ENCODE measurements at places on chromosomes 3 and 15.

DNA sequence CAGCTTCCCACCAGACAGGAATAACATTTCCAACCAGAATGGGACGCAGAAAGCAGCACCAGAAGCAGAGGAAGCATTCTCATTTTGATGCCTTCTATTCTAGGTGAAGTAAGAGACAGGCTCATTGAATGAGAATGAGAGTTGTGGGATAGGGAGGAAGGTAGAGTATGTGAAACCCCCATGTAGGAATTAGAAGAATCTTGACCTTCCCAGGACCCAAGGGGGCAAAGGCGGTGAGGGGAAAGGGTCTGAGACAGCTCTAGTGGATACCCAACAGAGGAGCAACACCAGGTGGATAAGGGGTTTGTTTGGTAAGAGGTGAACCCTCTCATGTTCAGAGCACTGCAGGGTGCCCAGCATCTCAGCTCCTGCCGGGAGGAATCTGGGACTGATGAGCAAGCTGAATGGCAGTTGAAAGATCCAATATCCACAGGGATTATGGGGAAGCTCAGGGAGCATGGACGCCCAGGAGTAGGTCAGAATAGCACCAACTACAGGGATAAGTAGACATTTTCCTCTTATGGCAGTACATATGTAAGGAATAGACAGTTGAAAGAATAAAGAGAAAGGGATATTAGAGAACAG lies 77.0 kb downstream of the PLCL2 start:
- DNase-seq, result peak; percentile 17

- no peak for DNase-seq
Observed at GRCh38 chr3:70970171-70970570, 613.4 kb downstream of the FOXP1 start.

- DNase-seq, result no peak
Observed at GRCh38 chr3:126834596-126835471, 130.8 kb downstream of the CHCHD6 start.

DNA sequence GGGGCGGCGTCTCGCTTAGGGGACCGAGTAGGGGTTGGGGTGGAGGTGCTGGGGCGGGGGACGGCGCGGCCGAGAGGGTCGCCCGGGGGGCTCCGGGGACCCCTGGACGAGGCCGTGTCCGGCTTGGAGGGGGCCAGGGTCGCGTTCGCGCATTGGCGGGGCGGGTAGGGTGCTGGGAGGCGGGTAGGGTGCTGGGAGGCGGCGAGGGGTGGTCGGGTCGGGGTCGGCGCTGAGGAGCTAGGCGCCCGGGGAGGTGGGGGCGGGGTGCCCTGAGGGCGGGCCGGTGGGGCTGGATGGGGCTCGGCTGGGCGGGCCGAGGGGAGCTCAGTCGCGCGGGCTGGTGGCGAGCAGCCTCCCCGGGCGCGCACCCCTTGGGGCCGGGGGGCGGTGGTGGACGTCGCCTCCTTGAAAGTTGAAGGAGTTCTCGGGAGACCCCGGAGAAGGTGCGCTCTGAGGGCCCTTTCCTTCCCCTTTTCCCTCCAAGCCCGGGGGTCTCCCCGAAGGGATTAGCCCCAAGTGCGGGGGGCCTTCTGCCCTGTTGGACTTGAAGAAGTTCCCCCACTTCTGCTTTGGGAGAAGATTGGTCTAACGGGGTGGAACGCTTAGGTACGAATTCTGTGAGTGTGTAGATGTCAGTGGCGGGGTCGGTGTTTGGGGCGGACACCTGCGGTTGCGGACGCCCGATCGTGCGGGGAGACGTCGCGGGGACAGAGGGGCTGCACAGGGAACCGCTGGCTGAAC lies 543 bp downstream of the MEF2A start:
- DNase-seq, result peak; percentile 15

DNA sequence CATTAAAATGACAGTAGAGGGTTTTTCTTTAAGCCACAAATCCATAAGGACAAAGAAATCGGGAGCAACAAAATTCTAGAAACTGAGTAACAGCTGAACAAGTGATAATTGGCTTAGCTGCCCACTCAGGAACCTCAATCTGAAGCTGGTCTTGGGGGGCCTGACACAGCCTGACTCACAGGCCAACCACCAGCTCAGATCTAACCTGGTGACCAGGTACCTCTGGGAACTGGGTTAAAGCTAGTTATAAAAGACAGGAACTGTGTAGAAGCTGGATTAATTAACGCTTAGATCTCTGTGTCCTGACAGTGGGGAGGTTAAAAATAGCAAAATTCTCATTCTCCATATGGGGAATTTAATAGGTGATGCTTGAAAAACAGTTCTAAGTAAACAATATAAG lies 161.9 kb downstream of the PLCL2 start:
- DNase-seq, result no peak

- DNase-seq, result no peak
Observed at GRCh38 chr15:81288040-81288439, 35.9 kb downstream of the STARD5 start.

GRCh38 chr15:70831094-70831911 lies 22.7 kb downstream of the LARP6 start:
- no peak for DNase-seq

DNA sequence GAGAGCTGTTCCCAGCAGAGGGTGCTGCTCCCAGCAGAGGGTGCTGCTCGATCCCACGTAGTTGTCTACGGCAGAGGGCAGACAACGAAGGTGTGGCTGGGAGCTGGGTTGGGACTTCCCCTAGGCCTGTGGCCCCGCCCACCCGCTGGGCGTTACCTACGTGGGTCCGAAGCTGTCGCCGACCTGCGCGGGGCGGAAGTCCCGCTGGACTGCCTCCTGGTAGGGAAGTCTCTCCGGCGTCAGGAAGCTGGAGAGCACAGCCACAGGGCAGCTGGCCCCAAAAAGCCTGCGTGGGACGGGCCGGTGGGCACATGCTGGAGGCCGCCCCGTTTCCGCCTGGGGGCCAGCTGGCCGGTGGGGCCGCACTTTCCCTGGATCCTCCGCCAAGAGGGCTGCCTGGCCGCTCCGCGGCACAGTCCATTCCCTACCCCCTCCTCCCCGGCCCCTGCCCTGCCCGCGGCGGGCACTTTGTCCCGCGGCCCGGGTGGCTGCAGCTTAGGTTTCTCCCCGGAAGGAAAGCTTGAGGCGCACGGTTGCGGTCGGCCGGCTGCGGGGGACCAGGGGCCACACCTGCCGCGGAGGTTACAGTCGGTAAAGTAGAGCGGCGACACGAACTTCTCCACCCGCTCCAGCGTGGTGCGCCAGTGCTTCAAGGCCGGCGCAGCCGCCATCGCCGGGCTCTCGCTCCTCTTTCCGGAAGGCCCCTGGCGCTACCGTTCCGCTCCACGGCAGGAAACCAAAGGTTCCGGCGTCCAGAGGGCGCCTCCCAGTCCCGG lies at the start of gene MAN2C1:
Gene MAN2C1 (minus strand): TSS at position 695 of the 776 bp plus-strand sequence. CDS start 24 bp downstream, at position 671.
- DNase-seq, result peak; percentile 99

GRCh38 chr3:115977866-115978265 lies 354.6 kb downstream of the GAP43 start:
- DNase-seq, result no peak

DNA sequence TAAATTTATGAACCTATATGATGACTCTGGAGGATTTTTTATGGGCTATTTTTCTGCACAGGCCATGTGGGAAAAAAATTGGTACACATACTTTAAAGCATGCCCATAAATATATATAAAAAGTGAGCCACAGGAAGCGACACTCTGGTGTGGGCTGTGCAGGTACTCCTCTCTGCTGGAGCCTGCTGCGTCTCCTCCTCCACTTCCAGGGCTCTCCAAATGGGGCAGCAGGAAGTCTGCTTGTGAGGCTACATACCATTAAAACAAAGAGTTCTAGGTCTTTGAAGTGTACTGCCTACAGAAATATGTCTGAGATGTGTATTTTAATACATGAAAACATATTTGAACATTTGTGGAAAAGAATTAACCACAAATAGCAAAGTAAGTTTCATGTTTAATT lies 135.1 kb downstream of the CTNNB1 start:
- DNase-seq, result no peak

GRCh38 chr3:192246847-192247559 lies 480.3 kb downstream of the FGF12 start:
- DNase-seq, result no peak

DNA sequence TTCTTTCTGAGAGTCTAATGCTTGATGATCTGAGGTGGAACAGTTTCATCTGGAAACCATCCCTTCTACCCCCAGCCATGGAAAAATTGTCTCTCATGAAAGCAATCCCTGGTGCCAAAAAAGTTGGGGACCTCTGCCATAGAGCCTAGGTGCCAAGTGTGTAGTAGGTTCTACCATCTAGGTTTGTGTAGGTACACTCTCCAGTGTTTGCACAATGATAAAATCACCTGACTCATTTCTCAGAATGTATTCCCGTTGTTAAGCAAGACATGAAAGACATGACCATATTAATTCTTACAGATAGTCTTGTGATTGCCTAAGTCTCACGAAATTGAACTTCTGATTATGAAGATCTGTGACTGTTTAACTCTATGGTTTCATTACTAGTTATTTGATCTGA lies 68.6 kb downstream of the KAT2B start:
- DNase-seq, result peak; percentile 70

DNA sequence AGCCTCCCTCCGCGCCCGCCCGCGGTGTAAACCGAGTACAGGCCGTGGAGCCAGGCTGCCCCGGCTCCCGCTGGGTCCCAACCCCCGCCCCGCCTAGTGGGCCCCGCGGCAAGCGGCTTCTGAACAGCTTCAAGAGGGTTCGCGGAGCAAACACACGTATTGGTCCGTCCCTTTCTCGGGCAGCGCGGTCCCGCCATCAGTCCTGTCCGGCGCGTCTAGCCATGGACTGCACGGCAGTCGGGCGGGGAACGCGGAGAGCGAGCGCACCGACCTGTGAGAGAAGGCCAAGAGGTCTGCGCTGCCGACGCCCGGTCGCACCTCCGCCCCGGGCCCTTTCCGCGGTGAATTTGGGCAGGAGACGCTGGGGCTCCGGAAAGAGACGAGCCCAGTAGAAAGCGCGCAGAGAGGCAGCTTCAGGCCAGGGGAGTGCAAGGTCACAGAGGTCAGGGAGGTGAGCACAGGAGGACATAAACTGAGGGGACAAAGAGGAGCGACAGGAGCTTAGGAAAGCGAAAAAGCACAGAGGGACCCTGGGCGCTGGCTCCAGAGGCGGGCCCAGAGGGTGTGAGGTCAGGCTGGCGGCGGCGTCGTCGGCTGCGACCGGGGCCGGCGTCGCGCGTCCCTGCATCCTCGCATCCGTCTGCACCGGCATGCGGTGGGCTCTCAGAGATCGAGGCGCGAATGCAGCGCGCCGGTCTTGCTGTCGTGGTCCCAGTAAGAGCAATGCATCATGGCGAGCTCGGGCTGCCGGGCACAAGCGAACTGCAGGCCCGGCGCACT lies 1.8 kb downstream of the FOXL2 start:
- peak; percentile 40 for DNase-seq

GRCh38 chr3:125383744-125384143 lies 8.6 kb upstream of the ZNF148 start:
- DNase-seq, result no peak

GRCh38 chr3:134839990-134840389 lies 44.9 kb downstream of the EPHB1 start:
- no peak for DNase-seq

DNA sequence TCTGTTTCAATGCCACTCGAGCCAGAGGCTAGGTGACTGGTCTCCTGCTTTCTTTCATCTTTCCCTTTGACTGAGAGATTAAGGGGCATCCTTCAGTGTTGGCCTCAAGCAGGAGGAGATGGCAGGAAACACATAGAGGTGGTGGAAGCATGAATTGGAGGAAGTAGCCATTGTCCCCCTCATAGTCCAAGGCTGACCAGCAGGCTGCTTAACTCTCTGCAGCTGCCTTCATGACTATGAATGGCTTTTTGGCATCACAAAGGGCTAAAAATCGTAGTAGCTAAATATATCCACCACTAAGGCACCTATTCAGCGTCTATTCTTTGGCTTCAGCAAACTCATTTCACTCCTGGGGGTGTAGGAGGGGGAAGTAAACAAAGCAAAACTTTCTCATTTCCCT lies 7.0 kb upstream of the FRMD4B start:
- DNase-seq, result no peak

DNA sequence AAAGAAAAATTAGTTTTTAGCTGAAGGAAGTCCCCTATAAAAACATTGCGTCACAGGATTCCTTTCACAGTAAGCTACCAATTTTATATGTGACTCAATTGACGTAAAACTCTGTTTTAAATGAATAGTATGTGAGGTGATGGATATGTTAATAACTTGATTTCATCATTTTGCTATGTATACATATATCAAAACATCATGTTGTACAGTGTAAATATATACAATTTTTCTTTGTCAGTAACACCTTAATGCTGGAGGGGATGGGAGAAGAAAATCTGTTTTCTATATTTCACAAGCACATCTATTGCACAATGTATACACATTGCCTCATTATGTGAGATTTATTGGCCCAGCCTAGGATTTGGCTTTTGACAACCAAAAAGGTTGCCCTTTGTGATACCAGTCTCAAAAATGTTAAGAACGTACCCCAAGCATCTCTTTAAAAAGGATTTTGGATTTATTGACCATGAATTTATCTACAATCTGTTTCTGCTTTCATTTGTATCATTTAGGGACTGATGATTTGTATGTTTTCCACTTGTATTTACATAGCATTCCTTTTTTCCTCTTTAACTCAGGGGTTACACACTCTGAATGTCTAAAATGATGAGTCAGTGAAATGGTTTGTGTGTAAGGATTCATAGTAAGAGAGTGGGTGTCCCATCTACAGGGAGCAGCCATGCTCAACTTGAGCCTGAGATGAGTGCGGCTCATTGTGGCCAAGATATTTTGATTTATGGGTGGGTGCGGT lies 62.6 kb downstream of the CRTC3 start:
- DNase-seq, result peak; percentile 9

DNA sequence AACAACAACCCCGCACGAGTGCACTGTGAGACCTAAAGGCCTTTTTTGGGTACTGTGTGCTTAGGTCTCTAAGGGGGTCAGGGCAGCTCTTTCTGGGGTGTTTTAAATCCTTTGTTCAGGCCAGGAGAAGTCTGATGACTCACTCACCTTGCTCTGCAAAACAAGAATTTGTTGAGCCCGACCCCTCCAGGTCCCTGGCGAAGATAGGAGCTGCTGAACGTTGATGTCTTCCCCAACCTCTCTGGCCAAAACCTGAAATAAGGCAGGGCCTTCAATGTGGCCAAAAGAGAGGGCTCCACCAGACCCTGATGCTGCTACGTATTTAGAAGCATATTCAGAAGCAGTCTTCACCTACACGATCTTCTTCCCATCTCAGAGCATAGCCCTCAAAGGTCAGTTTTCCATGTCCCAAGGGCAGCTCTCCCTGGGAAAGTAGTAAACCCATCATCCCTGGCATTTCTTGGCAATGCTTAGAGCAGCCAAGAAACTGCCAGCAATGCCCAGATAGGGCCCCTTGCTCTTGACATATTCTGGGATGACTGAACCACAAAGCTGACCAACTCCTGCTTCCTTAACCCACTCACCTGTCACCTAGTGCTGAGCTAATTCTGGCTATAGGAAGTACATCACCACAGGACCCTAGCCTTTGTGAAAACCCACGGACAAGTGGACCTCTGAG lies 27.1 kb downstream of the CCDC13 start:
- DNase-seq, result no peak

- DNase-seq, result peak; percentile 37
Observed at GRCh38 chr3:128875556-128876120, 3.8 kb upstream of the ACAD9 start.

- no peak for DNase-seq
Observed at GRCh38 chr3:25410703-25411102, 17.4 kb upstream of the RARB start.

All from trophoblast cell (in vitro differentiated cells and primary cell).